ENCODE measurements at places on chromosomes 5 and 9.
A peak's percentile ranks its signal among the peaks of the same experiment; 100 is the strongest.

GRCh38 chr9:73077625-73078030 is 74.0 kb upstream of the ANXA1 start:
- DNase-seq: no peak

GRCh38 chr5:180618829-180619562 is 27.7 kb upstream of the SCGB3A1 start:
- peak; percentile 45 for DNase-seq

GRCh38 chr5:61467766-61468482 is 135.9 kb downstream of the ZSWIM6 start:
- DNase-seq: no peak

- no peak for DNase-seq
Measured at GRCh38 chr5:150529555-150529954, 21.6 kb downstream of the NDST1 start.

- DNase-seq: no peak
Measured at GRCh38 chr9:482739-483138, 268.1 kb downstream of the DOCK8 start.

GRCh38 chr5:127389601-127390000 is 99.0 kb downstream of the MEGF10 start:
- DNase-seq: no peak

DNA sequence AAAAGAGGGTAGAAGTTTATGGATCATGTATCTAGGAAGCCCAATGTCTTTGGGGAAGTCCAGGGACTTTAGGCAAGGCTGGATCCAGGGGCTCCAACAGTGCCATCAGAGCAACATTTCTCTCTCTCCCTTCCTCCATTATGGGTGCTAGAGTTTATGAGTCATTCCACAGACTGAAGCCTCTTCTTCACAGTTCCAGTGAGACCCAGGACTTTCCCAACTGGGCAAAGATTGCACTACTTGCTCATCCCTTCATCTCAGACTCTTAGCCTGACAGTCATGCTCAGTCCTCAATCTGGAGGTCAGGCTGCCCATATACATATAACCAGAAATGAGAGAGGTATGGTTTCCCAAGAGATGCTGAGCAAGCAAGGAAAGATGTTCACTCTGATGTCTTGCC is 110.7 kb downstream of the FEM1C start:
- no peak for DNase-seq

DNA sequence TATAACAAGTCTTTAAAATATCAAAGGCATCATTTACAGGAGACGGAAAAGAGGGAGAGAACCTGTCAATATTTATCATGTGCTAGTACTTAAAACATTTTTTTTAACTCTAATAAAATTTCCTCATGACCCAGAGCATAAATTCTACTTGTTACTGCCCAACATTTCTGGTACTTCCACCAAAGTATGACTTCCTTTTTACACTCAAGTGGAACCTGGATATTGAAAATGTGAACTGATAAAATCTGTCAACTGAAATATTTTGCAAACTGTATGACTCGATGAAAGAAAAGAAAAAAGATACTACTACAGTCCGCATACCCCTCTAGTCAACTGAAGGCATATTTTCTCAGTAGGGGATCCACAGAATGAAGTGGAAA is 37.1 kb downstream of the FAM13B start:
- no peak for DNase-seq

DNA sequence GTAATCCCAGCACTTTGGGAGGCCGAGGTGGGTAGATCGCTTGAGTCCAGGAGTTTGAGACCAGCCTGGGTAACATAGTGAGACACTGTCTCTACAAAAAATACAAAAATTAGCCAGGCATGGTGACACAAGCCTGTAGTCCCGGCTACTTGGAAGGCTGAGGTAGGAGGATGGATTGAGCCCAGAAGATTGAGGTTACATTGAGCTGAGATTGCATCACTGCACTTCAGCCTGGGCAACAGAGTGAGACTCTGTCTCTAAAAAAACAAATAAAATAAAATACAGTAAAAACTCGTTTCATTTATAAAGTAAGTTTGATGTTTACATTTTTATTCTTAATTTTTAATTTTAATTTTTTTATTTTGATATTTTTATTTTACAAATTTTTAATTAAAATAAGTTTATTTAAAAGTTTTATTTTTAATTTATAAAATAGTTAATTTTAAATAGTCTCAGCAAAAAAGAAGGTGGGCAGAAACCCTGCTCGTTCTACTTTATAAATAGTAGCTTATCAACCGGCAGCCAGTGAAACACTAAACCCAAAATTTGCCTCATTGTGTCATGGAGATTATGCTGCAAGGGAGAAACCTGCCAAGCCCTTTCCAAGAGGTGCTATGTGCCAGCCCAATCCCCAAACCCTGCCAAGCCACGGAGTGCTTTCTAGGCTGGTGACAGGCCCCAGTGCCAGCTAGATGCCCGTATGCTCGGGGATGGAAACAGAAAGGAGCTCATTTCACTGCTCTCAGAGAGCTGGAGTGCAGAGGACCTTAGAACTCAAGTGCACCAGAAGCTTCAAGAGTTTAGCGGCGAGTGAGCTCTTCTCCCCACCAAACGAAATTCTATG is 38.9 kb downstream of the SERINC5 start:
- no peak for DNase-seq

DNA sequence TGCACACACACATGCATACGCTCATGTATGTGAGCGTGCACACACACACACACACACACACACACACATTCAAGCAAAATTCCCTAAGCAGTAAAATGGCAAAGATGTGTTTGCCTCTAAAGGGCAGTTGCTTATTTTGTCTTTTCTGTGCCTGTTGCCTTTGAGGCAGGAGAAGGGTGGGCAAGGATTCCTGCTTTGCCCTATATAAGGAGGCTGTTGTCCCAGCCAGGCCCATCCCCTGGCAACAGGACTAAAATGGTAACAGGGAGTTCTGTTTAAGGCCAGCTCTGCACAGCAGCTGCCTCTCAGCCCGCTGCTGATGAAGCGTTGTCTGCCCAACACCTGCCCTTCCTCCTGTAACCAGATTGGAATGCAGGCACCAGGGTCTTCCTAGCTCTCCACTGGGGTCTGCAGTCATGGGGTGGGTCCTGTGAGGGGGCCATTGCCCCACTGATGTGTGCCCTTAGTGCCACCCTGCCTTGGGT is 64.4 kb downstream of the PPARGC1B start:
- DNase-seq: no peak

- DNase-seq: peak; percentile 58
Measured at GRCh38 chr5:134007581-134008265, 2.9 kb upstream of the VDAC1 start.

DNA sequence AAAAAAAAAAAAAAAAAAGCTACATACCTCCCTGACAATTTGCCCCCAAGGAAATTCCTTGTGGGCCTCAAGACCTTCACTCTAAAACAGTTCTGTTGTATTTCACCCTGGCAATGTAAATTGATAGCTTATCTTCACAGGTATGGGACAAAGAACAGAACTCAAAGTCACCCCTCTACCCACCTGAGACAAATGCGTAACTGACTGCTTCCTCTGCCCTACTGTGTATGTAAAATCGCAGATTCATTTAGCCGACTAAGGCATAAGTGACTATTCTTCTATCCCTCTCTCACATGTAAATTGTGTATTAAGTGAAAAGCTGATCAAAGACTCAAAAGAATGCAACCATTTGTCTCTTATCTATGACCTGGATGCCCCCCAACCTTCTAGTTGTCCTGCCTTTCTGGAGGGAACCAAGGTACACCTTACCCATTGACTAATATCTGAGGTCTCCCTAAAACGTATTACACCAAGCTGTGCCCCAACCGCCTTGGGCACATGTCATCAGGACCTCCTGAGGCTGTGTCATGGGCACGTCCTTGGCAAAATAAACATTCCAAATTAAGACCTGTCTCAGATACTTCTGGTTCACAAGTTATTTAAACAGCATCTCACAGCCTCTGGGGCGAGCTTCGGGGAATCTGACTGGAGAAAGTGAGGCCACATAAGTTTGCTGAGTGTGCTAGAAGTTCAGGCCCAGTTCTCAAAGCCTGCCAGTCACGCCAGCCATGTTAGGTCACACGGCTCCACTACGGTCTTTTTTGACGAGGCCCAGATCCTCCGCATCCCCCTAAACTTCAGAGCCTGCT is 954 bp downstream of the TBCA start:
- peak; percentile 4 for DNase-seq

GRCh38 chr5:30808996-30809395 is 384.5 kb upstream of the CDH6 start:
- no peak for DNase-seq

GRCh38 chr5:37791321-37791720 is 48.5 kb downstream of the GDNF start:
- DNase-seq: no peak

- no peak for DNase-seq
Measured at GRCh38 chr9:16068476-16068875, 515.6 kb downstream of the CCDC171 start.

GRCh38 chr5:136309932-136310598 is 55.3 kb downstream of the TRPC7 start:
- DNase-seq: no peak

DNA sequence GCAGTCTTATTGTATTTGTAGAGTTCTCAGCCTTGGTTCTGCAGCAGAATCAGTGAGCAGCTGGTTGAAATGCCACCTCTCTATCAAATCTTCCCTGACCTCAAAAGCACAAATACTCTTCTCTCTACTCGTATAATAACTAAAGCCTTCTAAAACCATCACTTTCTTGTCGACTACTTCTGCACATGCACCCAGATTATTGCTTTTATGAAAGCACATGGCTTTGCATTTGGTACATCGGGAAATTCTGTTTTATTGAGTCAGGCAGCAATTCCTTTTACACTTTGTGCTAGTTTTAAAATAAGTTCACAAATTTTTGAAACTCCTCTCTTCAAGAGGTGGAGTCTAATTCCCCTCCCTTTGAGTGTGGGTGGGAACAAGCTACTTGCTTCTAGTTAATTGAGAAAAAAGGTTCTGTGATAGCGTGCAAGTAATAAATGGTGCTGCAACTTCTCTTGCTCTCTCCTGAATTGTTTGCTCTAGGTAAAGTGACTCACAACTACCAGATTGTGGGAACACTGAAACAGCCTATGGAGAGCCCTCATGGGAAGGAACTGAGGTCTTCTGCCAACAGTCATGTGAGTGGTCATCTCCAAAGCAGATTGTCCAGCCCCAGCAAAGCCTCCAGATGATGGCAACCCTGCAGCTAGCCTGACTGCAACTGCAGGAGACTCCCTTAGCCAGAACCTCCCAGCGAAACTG is 66.0 kb upstream of the TAF1L start:
- no peak for DNase-seq

DNA sequence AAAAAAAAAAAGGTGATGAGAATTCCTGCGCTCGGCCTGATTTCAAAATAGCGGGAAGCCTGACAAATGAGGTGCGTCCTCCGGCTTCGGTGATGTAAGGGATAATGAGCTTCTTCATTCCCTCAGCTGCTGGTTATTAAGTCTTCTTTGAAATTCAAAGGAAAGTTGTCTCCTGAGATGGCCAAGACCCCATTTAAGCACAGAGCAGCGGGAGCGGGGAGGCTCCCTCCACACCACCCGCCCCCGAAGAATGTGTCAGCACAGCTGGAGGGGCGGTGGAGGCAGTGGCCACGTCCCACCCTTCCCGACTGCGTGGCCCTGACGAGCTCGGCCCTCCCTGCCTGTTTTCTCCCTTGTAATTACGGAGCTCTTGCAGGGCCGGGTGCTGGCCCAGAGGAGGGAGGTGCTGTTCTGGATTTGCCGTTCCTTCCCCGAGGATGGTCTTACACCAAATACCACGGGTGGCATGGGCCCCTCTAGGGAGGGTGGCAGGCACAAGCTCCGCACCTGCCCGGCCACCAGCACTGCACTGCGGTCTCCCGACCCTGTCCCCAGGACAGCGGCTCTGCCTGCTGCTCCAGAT is 31.0 kb downstream of the SLC9A3 start:
- DNase-seq: no peak

DNA sequence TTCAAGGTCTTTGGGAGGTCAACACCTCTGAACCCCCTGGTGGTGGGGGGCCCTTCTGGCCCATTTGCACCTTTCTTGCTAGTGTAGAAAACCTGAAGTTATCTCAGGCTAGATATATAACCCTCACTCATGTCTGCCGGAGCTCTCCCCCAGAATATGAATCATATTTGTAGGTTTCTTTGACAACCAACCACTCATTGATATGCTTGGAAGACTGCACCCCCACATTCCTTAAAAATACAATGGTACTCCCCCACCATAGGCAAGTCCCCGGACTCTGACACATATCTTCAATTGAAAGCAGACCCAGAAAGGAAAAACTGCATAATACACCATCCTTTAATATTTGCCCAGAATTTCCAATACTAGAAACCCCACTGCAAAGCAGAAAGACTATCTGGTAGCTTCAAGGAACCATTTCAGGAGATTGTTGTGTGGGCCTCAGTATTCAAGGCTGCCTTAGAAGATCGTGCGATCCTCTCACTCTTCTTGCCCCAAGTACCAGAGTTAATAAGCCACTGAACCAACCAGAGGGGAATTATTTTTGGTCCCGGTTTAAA is 978 bp upstream of the UBE2B start:
- no peak for DNase-seq

DNA sequence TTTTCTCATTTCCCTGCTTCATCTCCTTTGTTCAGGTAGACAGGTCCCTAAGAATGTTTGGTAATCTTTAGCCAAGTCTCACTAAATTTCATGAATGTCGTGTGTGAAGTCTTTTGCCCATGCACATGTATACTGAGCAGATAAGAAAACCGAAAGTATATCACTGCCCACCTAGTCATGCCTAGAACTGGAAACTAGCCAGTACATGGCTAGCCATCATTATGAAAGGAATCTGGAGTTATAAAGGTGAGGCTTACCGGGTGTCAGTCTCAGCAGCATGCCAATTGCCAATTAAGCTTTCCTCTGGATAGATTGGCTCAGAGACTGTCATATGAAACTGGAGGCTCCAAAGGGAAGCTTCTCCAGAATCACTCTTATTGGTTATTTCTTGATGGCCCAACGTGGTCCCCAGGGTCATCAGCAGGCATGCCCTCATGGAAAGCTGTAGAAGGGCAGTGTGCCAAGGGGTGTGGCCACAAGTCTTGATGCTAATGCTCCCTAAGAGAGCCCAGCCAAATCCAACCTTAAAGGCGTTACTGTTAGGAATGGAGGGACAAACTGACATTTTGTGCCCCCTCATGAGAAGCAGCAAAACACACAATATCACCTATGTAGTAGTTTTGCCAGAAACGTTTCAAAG is 307.3 kb upstream of the PIK3R1 start:
- no peak for DNase-seq

GRCh38 chr5:33299621-33300208 is 141.1 kb upstream of the TARS1 start:
- peak; percentile 68 for DNase-seq

- DNase-seq: no peak
Measured at GRCh38 chr5:38249301-38249700, 9.1 kb upstream of the EGFLAM start.

- DNase-seq: no peak
Measured at GRCh38 chr5:148141645-148142044, 26.7 kb upstream of the SPINK14 start.

- DNase-seq: no peak
Measured at GRCh38 chr9:72986522-72987116, 33.8 kb upstream of the ALDH1A1 start.

GRCh38 chr5:66708368-66708767 is 112.2 kb downstream of the MAST4 start:
- no peak for DNase-seq

- DNase-seq: peak; percentile 91
Measured at GRCh38 chr5:134527156-134527960, 1.9 kb downstream of the JADE2 start.

- DNase-seq: no peak
Measured at GRCh38 chr5:6715758-6716628, 2.8 kb downstream of the TENT4A start.

GRCh38 chr9:135644631-135645218 is 5.4 kb upstream of the GLT6D1 start:
- DNase-seq: no peak

GRCh38 chr5:84437673-84438315 is 53.1 kb upstream of the EDIL3 start:
- no peak for DNase-seq
